ENCODE measurements at places on chromosomes 1 and 21. TPM values are rescaled to one million over a fixed set of nuclear protein-coding genes. Genes with fewer than 3 reads are reported as not detected.

CHRNB2 gene
- 0.58 TPM for total RNA-seq

HIVEP3 gene
- total RNA-seq: 3.0 TPM

CCDC185 gene
- 0.13 TPM for total RNA-seq

AKNAD1 gene
- total RNA-seq: 0.74 TPM

PPFIA4 gene
- total RNA-seq: 1.1 TPM

MSTO1 gene
- 37.9 TPM for total RNA-seq

LGALS8 gene
- 36.3 TPM for total RNA-seq

ABL2 gene
- total RNA-seq: 25.2 TPM

CNKSR1 gene
- total RNA-seq: 0.45 TPM

HPCAL4 gene
- 0.24 TPM for total RNA-seq

FALEC gene
- total RNA-seq: 0.39 TPM

CHI3L1 gene
- total RNA-seq: not detected

ARTN gene
- not detected for total RNA-seq

AQP10 gene
- not detected for total RNA-seq

CLIC6 gene
- 0.04 TPM for total RNA-seq

ZNF593OS gene
- total RNA-seq: 0.26 TPM

RPS6KC1 gene
- total RNA-seq: 10.2 TPM
